Suppressor macrophage (primary cell): ENCODE measurements at places on chromosomes 12 and 14.
A peak's percentile ranks its signal among the peaks of the same experiment; 100 is the strongest.

- DNase-seq, result no peak
Measured at GRCh38 chr12:58801986-58802385, 118.3 kb downstream of the LRIG3 start.

DNA sequence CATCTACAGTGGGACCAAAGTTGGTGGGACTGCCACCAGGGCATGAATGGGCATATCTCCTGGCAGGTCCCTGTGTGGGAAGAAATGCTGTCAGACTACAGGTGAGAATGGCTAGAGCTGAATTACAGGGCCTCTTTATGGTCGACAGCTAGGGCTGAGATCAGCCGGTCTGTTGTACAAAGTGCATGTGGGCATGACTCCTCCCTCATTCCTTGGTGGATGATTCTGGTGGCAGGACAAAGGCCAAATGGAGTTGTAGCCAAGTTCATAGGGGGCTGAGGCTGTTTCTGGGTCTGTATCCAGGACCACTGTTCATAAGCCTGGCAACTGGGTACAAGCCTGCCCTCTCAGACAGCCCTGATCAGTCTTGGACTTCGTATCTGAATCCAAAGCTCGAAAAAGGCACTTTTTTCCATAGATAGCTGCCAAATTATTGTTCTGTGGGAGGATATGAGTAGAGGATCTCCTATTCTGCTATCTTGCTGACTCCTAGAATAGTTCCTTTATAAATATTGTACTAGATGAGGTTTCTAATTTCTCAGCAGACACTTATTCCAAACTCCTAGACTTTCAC lies 460.8 kb downstream of the TMEM117 start:
- no peak for DNase-seq

GRCh38 chr14:21037156-21037555 lies 2.5 kb upstream of the RNASE13 start:
- DNase-seq, result peak; percentile 36

GRCh38 chr12:10612984-10613348 lies 443 bp downstream of the MAGOHB start:
- DNase-seq, result no peak

DNA sequence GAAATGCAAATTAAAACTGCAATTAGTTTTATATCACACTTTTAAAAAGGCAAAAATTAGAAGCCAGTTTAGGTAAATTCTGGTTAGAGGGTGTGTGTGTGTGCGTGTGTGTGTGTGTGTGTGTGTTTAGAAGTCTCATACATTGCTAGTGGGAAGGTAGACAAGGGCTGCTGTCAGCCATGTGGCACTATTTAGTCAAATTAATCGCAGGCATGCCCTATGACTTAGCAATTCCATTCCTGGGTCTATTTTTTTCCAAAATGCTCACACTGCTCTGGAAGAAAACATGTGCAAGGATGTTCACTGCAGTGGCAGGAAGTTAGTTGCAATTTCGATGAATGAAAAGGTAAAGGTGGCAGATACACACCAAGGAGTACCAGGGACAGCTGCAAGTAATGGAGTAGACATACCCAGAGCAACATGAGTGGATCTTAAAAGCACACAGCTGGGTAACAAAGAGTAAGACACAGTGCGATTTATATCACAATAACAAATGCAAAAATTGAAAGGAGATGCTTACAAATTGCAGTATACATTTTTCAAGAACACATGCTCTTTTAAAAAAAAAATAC lies 11.6 kb downstream of the CAPZA3 start:
- no peak for DNase-seq

- no peak for DNase-seq
Measured at GRCh38 chr12:26736563-26737486, 96.2 kb downstream of the ITPR2 start.

GRCh38 chr14:29601616-29602015 lies 326.0 kb downstream of the PRKD1 start:
- DNase-seq, result no peak

- DNase-seq, result no peak
Measured at GRCh38 chr14:32938719-32939253, at the start of gene NPAS3. Gene NPAS3 (plus strand): TSS chr14:32938879.

DNA sequence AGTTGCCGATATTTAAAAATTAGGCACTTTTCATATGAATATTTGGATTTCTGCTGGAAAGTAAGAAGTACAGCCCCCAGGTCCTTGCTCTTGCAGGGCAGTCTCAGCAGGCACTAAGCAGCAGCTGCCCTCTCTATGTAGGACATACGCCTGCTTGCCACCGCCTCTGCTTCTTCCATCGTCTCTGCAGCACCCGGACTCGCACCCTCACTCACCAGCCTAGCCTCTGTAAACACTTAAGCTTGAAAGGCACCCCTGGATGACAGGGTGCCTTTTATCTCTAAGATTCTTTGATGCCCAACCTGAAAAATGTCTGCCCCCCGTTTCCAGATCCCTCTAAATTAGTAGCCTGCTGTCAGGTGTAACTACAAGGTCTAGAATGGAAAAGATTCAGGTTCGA lies 19.0 kb downstream of the OTUB2 start:
- DNase-seq, result no peak

GRCh38 chr12:122399592-122400373 lies 22.7 kb downstream of the CLIP1 start:
- peak; percentile 77 for DNase-seq

- DNase-seq, result no peak
Measured at GRCh38 chr12:45669093-45669492, 60.4 kb upstream of the ARID2 start.

GRCh38 chr12:124730455-124730932 lies 133.2 kb downstream of the SCARB1 start:
- DNase-seq, result no peak

- no peak for DNase-seq
Measured at GRCh38 chr14:62665286-62665685, 380.0 kb downstream of the KCNH5 start.

- DNase-seq, result no peak
Measured at GRCh38 chr14:23145794-23146350, 26.8 kb upstream of the CEBPE start.

DNA sequence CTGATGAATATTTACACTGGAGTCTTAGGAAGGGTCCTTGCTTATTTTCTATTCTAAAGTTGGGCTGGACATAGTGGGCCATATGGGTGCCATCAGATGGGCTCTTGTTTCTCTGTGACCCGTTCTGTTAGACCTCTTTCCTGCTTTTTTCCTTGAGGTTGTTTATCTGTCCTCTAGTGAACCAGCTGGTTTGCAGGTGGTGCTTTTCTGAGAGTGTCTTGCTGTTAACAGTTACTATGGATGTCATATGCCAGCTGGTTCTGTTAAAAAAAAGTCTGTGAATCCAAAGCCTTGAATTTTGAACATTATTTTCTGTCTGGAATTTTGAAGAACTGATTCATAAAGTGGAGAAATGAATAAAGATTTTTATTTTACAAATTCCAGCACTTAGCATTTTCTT lies 29.2 kb downstream of the ZC3H14 start:
- DNase-seq, result no peak

DNA sequence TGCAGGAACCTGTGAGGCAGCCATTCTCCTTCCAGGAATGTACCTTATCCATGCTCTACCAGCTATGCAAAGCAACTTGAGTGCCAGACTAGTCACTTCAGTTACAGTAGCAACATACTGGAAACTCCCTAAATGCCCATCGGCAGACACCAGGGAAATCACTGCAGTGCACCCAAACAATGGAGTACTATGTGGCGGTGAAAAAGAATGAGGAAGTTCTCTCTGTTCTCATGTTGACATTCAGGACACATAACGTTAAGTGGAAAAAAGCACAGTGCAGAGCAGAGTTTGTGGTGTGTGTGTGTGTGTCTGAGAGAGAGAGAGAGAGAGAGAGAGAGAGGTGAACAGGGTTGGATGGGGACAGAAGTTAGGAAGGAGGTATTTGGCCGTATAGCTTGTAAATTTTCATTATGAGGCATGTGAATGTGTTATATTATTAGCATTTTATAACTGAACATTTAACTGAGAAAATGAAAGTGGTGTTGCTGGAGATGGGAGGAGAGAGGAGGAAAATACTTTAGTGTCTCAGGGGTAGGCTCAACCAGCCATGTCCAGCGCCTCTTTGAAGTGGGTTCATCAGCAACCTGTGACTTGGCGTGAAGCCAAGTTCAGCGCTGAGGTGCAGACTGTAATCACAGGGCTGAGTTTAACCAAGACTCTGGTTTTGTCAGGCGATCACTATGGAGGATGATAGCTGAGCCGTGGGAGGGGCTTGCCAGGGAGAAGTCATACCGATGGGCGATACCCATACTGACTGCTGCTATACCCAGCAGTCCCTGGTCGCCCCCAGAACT lies 17.3 kb downstream of the TNFAIP2 start:
- peak; percentile 32 for DNase-seq

DNA sequence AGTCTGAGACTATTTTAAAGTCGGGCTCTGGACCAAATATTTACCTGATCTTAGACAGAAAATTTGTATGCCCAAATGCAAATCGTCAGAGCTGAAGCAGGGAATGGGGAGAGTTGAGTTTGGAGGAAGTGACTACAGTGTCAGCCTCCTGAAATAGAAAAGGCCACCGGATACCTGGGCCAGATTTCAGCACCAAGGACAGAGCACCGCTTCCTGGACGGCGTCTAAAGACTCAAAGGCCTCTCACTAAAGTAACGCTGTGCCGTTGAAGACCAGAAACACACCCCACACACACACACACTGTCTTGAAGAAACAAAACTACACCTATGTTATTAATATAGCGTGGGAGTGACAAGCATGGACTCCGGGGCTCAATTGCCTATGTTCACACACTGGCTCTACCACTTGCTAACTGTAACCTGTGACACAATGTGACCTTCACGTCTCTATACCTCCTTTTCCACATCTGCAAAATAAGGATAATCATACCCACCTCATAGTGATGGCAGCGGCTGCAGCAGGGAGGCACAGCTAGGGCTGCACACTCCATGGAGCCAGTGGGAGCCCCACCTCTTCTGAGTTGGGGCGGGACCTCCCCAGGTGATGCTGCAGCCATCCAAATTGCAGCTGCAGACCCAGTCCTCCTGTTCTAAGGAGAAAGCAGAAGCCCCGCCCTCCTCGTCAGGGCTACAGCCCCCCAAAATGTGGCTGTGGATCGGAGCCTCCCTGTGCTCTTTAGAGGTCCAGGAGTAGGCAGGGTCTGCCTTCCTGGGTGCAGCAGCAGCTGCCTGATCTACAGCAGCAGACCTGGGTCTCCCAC lies 35.6 kb downstream of the KRT76 start:
- DNase-seq, result peak; percentile 70

DNA sequence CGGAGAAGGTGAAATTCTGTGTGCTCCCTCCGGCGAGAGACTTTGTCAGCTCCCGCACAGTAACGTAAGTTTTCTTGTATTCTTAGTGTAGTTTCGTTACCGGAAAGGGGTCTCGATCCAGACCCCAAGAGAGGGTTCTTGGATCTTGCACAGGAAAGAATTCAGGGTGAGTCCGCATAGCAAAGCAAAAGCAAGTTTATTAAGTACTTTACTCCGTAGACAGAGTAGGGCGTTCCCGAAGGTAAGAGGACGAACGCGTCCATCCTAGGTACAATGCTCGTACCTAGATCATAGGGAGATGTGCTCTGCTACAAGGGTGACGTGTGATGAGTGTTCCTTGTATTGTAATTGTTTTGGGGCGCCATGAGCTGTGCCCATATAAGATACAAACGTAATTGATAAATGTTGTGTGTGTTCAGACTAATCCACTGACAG lies 293 bp downstream of the IFI27L1 start:
- peak; percentile 19 for DNase-seq

DNA sequence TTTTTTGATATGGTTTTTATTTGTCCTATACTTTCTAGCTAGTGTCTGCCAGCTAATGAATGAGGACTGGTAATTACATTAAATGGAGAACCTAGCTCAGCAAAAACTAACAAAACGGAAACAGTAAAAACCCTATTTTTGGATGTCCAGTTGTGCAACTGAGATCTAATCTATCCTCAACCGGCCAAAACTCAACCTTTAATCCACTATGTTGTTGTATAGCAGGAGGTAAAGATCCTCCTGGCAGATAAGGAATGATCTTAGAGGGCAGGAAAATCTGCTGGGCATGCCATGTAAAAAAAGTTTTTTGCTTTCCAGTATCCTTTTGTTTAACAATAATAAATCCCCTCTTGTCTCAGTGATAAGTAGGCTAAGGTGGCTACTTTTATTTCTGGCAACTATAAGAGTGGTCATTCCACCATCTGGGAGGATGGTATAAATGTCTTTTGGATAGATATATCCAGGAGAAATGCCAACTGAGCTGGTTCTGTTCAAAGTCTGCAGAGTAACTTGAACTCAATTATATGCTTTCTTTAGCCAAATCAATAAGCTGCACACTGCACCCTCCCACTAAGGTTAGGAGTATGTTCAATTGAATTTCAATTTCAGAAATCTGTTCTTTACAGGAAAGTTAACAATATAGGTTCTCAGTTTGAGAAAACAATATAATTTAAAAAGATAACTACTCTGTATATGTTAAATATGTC lies 40.1 kb downstream of the WASHC3 start:
- no peak for DNase-seq

DNA sequence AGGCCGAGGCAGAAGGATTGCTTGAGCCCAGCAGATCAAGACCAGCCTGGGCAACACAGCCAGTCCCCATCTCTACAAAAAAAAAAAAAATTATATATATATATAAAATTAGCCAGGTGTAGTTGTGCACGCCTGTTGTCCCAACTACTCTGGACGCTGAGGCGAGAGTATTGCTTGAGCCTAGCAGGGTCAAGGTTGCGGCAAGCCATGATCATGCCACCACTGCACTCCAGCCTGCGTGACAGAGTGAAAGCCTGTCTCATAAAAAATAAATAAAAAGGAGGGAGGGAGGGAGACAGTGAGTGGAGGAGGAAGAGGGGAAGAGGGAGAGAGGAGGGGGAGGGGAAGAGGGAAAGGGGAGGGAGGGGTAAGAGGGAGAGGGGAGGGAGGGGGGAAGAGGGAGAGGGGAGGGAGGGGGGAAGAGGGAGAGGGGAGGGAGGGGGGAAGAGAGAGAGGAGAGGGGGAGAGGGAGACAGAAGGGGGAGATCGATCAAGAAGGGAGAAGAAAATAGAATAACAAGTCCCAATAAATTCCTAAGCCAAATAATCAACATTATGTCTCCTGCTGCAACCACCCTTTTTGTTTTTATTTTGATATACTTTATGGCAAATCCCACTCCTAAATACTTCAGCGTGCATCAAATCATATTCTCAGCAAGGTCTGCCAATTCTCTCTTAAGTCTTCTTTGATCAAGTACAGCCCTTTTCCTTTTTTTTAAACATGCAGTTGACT lies 163.9 kb downstream of the MED13L start:
- DNase-seq, result no peak

- DNase-seq, result peak; percentile 63
Measured at GRCh38 chr12:123089140-123089539, 61.8 kb downstream of the PITPNM2 start.

DNA sequence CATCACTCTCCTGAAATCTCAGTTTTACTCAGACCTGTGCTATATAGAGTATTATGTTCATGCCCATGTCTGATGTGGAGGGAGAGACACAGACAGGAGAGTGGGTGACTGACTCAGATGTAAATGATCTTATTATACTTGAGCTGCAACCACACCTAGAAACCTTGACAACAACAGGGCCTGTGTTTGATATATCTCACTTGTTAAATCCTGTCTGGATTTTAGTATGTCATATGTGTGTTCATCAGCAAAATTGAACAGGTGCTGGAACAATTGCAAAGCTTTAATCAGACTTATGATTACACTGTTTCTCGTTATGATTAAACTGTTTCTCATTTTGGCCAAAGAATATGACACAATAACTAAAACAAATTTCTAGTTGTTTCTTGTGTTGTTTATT lies 37.7 kb downstream of the DIP2B start:
- no peak for DNase-seq

GRCh38 chr12:121894633-121895032 lies 6.0 kb downstream of the PSMD9 start:
- DNase-seq, result peak; percentile 13

- peak; percentile 15 for DNase-seq
Measured at GRCh38 chr14:106039400-106039799, 513.0 kb downstream of the TMEM121 start.

- DNase-seq, result no peak
Measured at GRCh38 chr14:100403802-100404365, 80.7 kb downstream of the SLC25A47 start.
